Fibroblast of skin of scalp (primary cell): ENCODE measurements at places on chromosomes 13 and 19.
A peak's percentile ranks its signal among the peaks of the same experiment; 100 is the strongest.

- no peak for DNase-seq
These were observed 9.9 kb upstream of the LEUTX start for GRCh38 chr19:39768786-39769185.

- DNase-seq, result peak; percentile 6
These were observed 391 bp downstream of the ZNF761 start for GRCh38 chr19:53432088-53432661.

- DNase-seq, result peak; percentile 93
These were observed at the start of gene ZNF333 for GRCh38 chr19:14689598-14690503. ZNF333 (plus strand) TSS chr19:14690048; CDS start chr19:14693492, 3,444 bp downstream.

GRCh38 chr13:23750383-23751121, 138.6 kb downstream of the MIPEP start:
- DNase-seq, result no peak

DNA sequence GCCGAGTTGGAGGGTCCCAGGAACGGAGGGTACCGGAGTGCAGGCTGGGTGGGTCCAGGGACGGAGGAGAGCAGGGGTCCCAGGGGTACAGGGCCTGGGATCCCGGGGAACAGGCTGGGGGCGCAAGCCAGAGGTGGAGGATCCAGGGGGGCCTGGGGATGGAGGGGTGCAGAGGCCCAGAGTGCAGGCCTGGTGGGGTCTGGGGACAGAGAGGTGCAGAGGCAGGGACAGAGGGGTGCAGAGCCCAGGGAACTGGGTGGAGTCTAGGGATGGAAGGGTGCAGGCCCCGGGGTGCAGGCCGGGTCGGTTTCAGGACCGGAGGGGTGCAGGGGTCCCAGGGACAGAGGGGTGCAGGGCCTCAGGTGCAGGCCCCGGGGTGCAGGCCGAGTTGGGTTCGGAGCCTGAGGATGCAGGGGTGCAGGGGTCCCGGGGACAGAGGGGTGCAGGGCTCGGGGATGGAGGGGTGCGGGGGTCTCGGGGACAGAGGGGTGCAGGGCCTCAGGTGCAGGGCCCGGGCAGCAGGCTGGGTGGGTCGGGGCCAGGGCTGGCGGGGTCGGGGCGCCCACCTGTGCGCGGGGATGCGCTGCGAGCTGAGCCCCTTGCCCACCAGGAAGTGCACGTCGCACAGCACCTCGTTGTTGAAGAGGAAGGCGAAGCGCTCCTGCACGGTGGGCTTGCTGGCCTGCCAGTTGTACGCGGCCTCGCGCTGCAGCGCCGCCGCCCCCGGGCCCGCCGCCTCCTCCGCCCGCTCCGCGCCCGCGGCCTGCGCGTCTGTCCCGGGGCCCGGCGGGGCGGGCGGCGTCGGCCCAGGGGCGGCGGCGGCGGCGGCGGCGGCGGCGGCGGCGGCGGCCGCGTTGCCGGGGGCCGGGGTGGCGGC, 545 bp downstream of the BTBD2 start:
- no peak for DNase-seq

- DNase-seq, result no peak
These were observed 3.6 kb downstream of the TRIP10 start for GRCh38 chr19:6743066-6743465.

DNA sequence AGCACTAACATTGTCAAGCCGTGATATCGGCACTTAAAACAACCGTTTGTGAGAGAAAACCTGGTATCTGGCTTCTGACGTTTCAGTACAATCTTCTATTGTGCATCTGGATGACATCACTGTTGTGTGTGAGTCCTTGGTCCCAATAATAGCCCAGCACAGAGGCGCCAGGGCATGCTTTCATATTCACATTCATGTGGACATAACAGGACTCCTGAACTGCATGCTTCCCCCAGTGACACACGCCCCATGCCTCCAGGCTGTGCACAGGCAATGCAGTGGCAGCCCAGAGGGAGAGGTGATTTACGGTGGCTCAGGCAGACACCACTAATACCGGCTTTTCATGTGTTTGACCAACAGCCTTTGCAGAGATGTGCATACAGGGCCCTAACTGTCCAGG, 58.1 kb downstream of the MRPL57 start:
- no peak for DNase-seq

DNA sequence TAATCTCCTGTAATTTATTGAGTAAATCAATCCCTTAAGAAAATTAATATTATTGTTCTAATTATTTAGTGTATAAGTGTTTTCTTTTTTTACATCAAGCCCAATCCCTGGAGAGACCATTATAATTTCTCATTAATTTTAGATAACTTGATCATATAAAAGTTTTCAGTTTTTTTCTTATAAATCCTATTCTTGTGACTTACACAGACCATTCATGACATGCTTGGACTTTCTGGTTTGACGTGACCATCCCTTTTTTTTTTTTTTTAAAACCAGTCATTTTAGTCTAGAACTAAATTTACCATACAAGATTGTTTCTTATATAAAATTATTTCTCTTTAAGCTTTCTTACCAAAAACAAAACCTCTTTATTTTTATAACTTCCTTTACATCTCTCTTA, 5.4 kb upstream of the MTRF1 start:
- peak; percentile 13 for DNase-seq

DNA sequence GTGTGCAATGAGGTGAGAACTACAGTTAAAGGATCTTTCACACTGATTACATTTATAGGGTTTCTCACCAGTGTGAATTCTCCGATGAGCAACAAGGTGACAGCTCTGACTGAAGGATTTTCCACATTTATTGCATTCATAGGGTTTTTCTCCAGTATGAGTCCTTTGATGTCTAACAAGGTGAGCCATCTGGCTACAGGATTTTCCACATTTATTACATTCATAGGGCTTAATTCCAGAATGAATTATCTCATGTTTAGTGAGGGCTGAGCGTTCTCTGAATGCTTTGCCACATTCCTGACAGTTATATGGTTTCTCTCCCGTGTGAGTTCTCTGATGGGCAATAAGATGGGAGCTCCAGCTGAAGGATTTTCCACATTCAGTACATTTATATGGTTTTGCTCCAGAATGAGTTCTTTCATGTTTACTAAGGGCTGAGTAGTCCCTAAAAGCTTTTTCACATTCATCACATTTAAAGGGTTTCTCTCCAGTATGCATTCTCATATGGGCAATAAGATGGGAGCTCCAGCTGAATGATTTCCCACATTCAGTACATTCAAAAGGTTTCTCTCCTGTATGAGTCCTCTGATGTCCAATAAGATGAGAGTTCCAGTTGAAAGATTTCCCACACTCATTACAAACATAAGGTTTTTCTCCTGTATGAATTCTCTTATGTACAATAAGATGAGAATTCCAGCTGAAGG, 4.4 kb upstream of the C19orf18 start:
- DNase-seq, result no peak

- DNase-seq, result peak; percentile 56
These were observed 1.2 kb downstream of the VASP start for GRCh38 chr19:45508417-45508860.

- peak; percentile 42 for DNase-seq
These were observed 20.9 kb downstream of the ZNF536 start for GRCh38 chr19:30393046-30393445.

GRCh38 chr19:1952635-1953034, 11.7 kb downstream of the CSNK1G2 start:
- no peak for DNase-seq

DNA sequence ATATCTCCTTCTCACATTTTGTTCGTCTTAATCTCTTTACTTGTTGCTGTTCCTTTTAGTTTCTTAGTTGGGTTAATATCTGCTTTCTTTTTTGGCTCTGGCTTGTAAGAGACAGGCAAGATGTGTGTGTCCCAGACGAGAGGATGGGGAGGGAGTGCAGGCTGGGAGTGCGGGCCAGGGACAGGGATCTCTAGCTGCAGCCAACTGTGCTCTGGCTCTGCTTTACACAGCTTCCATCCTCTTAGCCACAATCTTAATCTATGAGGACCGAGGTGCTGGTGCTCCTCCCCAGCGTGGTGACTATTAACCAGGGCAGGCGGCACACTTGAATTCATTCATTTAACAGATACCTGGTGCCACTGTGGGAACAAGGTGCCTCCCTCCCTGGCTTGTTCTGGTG, 70.9 kb upstream of the WASF3 start:
- DNase-seq, result no peak

- no peak for DNase-seq
These were observed 49.9 kb downstream of the SOX21 start for GRCh38 chr13:94662274-94662945.

DNA sequence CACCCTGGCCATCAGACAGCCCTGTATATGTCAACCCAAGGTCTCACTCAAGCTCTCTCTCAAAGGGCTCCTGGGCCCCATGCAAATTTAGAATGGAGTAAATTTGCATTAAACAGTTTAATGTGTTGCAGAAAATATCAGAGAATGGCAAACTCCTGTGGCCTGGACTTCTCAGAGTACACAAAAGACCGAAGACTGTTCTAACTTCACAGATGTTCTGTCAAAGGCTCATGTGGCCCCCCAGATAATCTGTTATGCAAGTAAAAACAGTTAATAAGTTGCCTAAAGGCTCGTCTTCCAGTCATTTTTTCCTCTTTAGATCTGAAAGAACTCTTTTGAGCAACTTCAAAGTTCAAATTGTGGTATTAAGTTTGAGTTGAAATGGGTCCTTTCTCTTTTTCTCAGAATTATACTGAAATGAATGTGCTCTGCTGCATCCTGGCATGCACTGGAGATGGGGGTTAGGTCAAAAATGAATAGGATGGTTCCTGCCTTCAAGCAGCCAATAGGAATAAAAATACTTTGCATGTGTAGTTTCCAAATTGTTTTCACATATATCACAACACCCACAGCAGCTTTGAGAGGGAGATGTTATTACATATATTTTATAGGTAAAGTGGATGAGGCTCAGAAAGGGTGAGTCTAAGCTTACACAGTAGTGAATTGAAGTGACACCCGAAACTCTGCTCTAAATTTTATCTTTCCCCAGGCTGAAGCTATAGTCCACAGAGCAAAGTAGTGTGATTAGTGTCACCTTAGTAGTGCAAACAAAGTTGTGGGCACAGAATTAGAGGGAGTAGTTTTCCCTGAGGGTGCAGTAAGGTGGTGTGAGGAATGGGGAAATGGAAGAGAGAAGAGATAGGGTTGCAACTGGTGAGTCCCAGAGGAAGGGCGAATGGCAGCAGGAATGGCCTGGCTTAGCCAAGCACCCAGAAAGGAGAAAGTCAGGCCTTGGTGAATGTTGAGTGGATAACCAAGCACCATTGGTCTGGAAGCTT, 205.0 kb upstream of the RFC3 start:
- no peak for DNase-seq

DNA sequence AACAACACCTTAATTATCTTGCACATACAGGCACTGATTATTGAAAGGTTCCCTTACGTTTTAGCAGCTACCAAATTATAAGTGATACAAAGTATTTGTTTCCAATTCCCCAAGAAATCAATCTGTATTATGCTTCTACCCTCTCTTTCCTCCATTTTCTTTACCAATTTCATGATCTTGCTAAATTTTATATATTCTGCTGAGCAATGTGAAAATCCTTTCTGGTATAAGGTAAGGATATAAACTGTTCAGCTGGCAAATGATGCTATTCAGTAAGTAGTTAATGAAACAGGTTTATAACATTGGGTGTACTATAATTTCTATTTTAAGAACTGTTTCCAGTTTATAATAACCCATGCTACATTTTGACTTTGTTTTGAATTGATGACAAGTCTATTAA, 985 bp upstream of the EEF1AKMT1 start:
- DNase-seq, result no peak

- no peak for DNase-seq
These were observed 9.6 kb downstream of the CIC start for GRCh38 chr19:42278452-42279154.

DNA sequence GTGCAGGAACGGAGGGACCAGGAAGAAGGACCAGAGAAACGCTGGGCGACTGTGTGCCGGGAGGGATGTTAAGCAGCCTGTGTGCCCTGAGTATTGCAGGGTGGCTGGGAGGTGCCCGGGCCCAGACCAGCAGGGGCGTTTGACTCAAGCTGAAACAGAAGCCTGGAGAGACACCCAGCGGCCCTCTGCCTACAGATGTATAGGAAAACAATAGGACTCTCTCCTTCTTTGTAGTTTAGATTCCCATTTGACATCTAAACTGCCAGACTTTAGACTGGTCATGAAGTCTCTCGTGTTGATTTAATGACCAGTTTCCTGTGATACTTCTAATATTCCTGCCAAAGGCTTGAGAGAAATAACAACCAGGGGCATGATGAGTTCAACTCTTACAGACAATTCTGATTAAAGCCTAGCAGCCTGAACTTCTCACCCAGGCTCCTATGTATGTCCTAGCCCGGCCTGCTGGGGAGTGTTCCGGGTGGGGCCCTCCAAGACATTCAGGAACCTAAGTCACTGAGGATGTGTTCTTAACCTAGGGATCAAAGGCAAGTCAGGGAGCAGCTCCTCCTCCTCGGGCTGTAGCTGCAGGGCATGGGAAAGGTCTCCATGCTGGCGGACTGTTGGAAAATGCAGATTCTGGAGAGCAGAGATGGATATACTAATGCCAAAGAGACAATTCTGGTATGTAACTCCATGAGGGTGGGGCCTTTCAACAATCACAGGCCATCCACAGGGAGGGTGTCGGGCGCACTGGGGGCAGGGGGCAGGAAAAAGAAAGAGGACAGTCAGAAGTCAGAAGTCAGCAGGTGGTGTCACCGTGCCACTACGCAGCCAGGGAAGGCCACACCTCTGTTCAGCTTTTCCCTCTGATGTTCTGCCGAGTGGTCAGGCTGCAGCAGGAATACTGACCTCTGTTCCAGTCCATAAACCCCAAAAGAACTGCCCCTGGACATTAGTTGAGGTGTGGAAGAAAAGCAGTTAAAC, 131.8 kb downstream of the STARD13 start:
- peak; percentile 55 for DNase-seq

GRCh38 chr19:5804516-5805461, at the start of gene NRTN:
NRTN (plus strand) TSS chr19:5805067; CDS start chr19:5824166, 19,099 bp downstream.
- no peak for DNase-seq

DNA sequence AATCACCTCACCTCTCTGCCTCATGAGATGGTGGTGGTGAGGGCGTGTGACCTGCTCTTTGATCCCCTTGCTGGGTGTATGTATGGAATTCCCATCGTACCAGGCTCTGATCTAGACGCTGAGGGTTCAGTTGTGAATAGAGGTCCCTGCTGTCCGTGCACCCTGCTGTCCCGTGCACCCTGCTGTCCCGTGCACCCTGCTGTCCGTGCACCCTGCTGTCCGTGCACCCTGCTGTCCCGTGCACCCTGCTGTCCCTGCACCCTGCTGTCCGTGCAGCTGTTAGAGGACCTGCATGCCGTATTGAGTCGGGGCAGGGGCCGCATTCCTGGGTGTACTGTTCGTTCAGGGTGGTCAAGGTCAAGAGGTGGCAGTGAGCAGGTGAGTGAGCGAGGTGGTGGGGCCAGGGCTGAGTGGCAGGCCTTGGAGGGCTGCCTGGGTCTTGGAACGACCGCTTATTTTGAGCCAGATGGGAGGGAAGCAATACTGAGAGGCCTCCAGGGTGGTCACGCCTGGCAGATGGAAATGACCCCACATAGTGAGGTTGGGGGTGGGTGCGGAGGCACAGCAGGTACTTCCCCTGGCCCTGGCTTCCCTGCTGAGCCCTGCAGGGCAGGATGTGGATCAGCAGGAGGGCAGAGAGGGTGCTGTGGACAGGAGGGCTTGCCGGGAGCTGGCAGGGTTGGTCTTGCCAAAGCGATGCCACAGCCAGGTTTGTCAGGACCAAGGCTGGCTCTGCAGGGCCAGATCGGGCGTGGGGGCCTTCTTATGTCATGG, 4.6 kb upstream of the EPN1 start:
- DNase-seq, result no peak

GRCh38 chr19:54376610-54377285, 12.0 kb upstream of the LAIR1 start:
- no peak for DNase-seq
